ENCODE measurements at places on chromosomes 7 and 10.

DNA sequence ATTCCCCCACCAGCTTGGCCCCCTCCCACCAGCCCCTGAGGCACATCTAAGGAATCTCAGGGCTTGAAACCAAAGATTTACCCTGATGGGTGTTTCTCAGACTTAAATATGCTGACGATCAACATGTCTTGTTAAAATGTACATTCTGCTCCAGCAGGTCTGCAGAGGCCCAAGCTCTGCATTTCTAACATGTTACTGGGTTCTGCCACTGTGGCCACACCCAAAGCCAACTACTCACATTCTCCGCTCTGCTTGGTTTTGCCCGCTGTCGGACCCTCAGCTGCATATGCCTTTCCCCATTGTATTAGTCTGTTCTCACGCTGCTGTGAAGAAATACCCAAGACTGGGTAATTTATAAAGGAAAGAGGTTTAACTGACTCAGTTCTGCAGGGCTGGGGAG, 8.9 kb downstream of the PIP4K2A start:
- DNase-seq = no peak

DNA sequence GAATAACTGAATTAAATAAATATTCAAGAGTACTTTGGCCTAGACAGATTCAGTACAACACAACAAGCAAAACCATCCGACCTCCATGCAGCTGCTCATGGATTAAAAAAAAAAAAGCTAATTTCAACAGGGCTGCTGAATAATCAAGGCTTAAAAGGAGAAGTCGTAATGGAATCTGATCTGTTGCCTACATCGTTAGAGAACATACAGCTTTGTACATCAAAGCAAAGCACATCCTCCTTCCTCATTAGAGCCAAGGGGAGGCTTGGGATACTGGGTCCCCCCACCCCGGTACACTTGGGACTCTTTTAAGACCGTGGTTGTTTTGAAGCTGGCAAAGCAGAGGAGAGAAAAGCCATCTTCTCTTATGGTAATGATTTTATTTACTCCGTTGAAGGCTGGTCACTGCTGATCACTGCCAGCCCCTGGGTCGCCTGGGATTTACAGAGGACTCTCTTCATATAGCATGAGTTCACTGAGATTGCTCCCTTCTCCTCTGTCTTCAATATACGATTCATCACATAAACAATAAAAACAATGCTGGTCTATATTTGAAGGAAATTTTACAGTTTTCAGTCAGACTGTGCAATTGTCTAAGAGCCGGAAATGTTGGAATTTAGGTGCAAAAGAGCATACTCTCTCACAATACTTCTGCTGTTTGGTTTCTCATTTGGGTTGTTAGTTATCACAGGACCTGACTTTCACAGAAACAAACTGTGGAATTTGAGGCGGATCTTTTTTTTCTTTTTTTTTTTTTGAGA, 148.8 kb downstream of the FAM107B start:
- DNase-seq = no peak

DNA sequence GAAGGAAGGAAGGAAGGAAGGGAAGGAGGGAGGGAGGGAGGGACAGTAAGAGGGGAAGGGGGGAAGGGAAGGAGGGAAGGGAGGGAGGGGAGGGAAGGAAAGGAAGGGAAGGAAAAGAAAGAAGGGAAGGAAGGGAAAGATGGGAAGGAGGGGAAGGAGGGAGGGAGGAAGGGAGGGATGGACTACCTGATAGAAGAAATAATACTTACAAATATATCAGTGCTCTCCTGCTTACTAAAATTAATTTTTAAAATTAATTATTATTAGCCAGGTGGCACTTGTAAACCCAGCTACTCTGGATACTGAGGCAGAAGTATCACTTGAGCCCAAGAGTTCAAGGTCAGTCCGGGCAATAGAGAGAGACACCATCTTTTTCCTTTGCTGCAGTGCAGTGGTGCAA, 18.5 kb downstream of the ZC3HC1 start:
- DNase-seq = no peak

- no peak for DNase-seq
Observed at GRCh38 chr7:35992436-35992835, 160.6 kb upstream of the EEPD1 start.

DNA sequence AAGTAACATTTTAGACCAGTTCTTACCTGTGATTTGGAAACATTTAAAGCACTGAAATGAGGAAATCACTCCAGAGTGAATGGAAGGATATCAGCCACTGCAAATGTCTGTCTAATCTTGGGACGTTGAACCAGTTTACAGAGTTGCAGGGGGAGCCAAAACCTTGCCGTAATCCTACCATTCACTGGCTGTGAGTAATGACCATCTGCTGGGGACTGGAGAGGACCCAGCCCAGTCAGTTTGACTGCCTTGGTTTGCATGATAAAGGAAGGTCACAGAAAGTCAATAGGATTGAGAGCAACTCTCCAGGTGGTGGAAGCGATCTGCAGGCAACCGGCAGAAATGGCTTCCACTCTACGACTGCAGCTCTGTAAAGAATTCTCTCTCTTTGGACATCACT, 167.2 kb downstream of the AKR1D1 start:
- DNase-seq = no peak

DNA sequence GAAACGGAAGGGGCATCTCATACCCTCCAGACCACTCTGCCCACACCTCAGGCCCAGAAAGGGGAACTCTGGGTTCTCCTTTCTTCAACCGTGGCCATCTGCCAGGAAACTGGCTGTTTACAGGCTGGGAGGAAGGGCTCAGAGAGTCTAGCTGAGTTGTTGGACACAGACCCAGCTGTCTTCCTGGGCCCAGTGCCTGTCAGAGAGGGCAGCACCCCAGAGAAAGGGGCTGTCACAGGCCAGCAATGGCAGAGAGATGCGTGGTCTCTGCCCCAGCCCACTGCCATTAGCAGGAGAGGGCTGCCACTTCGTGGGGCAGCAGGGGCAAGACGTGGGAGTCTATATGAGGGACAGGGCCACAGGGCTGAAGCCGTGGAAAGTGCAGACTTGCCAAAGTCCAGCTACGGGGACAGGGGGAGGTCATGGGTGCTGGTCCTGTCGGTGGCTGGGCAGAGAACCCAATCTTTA, 11.0 kb downstream of the GRID1 start:
- DNase-seq = no peak

GRCh38 chr10:89164080-89164479, 43.0 kb downstream of the CH25H start:
- no peak for DNase-seq

- no peak for DNase-seq
Observed at GRCh38 chr7:7909376-7909775, 59.2 kb upstream of the GLCCI1 start.

- DNase-seq = no peak
Observed at GRCh38 chr10:119320981-119321380, 113.6 kb downstream of the GRK5 start.

- no peak for DNase-seq
Observed at GRCh38 chr7:68321076-68321639, 1277.1 kb upstream of the AUTS2 start.

DNA sequence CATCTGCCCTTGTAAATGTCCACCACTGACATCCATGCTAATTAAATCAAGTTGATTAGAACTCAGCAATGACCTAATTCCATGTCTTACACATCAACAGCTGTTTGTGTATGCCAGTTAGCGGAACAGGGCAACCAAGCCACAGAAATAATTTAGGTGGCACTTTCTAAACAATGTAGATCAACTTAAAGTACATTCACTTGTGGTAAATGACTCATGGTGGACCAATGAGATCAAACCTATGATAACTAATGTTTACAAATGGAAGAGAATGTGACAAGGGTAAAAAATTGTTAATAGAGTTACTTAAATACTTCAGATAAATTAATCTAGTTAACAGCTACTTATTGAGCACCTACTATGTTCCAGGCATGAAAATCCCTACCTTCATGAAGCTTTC, 63.1 kb upstream of the ICA1 start:
- DNase-seq = no peak

GRCh38 chr7:44163591-44163990, 22.5 kb upstream of the MYL7 start:
- peak; percentile 91 for DNase-seq

- no peak for DNase-seq
Observed at GRCh38 chr7:108124820-108125219, 5.3 kb downstream of the LAMB4 start.

DNA sequence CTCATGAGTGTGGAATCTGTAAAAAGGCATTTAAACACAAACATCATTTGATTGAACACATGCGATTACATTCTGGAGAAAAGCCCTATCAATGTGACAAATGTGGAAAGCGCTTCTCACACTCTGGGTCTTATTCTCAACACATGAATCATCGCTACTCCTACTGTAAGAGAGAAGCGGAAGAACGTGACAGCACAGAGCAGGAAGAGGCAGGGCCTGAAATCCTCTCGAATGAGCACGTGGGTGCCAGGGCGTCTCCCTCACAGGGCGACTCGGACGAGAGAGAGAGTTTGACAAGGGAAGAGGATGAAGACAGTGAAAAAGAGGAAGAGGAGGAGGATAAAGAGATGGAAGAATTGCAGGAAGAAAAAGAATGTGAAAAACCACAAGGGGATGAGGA, 207.7 kb downstream of the ZEB1 start:
- DNase-seq = no peak

Data from H54 (cell line).